Epithelial cell of proximal tubule (primary cell): ENCODE measurements at places on chromosomes 13 and 19.

- no peak for DNase-seq
Observed at GRCh38 chr13:67139551-67139950, 90.6 kb downstream of the PCDH9 start.

DNA sequence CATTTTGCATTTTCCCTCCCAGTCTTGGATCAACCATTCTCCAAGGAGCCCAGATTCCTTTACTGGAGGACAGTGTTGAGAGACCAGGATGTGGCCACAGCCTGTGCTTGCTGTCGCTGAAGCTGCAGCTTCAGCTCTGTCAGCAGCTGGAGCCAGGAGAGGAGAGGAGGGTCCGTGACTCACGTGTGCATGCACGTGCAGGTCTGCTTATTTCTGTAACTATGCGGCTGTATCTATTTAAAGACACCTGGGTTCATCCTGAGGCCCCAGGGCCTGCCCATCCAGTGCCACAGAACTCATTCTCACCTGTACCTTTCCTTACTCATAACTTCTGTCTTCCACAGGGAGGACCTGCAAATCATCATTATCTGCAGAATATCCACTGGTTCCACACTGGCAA is 8.2 kb upstream of the LAMP1 start:
- no peak for DNase-seq

DNA sequence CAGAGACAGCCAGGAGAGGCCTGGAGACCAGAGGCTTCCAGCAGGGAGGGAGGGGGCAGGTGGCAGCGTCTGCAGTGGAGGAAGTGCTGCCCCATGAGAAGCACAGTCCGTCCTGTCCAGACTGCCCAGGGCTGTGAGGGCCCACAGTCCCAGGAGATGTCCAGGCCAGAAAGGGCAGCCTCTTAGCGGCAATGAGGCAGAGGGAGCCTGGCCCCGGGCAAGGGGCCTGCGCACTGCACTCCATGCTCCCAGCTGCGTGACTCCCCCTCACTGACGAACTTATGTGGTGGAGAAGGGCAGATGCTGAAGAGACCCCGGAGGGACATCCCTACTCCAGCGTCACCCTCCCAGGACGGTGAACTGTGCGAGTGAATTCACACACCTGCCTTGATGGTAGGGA is 115.3 kb downstream of the SOX1 start:
- no peak for DNase-seq

DNA sequence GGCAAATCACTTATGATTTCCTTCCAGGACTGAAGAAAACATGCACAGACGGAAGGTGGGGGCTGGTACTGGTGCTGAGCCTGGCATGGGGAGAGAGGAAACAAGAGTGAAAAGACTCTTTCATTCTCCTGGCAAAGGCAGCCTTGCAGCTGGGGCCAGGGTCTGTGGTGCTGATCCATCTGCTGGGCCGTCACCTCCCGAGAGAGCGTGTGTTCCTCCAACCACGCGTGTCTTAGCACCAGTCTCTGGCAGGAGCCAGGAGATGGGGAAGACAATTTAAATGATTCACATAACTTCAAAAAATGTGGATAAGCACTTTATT is 23.9 kb upstream of the SPART start:
- no peak for DNase-seq

DNA sequence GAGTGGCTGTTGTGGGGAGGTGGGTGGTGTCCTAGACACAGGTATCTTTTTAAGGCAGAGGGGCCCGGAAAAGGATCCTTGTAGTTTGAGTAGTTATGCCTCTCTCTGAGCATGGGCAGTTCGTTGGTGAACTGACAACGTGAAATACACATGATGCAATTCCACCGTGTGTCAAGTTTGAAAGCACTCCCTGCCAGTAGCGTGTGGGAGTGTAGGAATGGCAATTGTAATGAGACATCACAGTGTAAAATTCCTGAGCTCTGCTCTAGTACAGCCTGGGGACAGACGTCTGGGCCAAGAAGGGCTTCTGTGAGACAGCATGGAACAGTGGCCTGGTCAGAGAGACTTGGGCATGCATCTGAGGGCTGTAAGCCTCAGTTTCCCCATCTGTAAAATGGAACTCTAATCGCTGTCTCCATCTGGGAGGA is 10.4 kb upstream of the ASF1B start:
- DNase-seq, result no peak

DNA sequence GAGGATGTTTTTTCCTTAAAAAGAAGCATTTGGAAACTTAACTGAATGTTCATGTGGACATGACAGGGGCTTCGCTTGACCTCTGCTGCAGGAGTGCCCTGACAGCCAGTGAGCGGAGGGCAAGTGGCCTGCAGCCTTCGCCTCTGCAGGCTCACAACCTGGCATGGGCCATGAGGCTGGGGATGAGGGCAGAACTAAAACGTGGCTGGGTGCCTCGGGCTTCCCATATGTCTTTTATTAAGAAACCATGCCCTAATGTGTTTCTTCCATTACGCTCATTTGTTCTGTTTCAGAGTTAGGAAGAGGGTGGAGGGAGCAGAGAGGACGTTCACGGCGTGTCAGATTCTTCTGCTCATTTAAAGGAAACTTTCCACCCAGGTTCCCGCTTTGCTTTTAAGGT is 2.9 kb downstream of the ARHGEF7 start:
- no peak for DNase-seq

DNA sequence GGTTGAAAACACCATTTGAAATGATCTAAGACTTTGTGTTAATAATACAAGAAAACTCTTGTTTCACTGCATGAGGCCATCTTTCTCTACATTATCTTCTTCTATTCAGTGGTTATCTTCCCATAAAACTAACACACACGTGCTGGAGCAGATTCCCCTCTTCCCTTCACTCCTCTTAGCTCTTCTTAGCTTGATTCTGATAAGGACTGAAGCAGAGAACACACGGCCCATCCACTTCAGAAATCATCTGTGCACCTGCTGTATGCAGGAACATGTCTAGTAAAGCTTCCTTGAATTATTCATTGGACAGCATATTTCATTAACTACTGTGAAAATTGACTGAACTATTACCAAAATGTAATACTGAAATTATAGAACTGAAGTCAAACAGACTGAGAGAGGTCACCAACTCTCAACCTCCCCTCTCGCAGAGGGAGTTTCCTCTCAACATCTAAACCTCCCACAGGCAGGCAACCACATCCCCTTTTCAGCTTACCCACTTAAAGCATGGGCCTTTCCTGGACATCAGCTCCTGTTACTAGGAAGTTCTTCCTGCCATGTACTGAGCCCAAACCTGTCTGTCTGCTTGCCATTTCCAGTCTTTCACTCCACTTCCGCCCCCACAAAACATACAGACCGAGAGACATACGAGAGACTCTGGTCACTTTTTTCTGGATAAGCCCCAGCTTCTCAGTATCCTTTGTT is 113.9 kb downstream of the CRYL1 start:
- DNase-seq, result no peak

- no peak for DNase-seq
Observed at GRCh38 chr13:112244061-112244460, 132.1 kb upstream of the SPACA7 start.

DNA sequence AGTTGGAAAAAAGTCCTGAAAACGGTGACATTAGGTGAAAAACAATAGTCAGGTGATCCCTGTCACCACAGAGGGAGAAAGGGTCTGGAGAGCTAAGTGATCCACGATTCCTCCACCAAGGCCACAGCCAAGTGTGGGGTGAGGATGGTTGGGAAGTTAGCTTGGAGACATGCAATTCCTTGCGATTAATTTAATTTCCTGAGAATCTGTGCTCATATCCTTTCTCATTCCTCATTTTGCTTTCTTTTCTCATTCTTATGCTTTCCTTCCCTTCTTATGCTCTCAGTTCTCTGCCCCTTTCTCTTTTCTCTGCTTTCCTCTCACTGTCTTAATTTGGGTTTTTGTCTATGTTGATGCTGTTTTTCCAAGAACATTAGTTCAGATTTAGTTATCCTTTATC is 68.8 kb downstream of the GPC5 start:
- no peak for DNase-seq

- no peak for DNase-seq
Observed at GRCh38 chr13:110275931-110276552, 30.9 kb downstream of the COL4A1 start.

DNA sequence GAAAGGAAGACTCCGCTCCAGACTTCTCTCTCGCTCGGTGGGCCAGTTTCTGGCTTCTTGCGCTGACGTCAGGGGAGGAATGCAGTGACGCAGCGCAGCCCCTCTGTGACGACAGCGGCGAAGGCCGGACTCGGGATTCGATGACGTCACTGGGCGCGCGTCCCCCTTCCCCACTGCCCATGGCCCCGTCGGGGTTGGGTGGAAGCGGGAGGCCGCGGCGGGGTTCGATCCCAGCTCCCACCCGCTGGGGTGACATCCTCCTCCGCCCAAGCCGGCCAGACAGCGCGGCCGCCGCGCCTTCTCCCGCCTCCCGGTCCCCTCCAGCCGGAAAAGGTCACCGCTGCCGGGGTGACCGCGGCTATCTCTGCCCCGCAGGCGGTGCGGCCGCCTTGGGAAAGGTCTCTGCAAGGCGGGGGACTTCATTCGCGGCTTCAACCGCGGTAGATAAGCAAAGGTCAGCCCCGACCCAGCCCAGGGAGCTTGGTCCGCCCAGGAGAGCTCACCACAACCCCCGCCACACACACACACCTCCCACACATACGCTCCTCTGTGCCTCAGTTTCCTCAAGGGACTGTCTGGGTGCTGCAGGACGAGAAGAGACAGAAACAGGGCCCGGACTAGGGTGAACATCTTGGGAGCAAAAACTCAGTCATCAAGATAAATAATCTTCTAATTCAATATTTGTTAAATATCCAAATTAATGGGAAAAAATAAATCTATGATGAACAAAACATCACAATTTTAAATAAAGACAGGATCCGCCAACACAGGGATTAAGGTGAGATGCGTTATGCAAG is 844 bp upstream of the RFX1 start:
- no peak for DNase-seq

GRCh38 chr19:53365134-53365898 is at the start of gene ZNF525:
ZNF525 (plus strand) TSS chr19:53365705; CDS start chr19:53372282, 6,577 bp downstream.
- DNase-seq, result no peak

DNA sequence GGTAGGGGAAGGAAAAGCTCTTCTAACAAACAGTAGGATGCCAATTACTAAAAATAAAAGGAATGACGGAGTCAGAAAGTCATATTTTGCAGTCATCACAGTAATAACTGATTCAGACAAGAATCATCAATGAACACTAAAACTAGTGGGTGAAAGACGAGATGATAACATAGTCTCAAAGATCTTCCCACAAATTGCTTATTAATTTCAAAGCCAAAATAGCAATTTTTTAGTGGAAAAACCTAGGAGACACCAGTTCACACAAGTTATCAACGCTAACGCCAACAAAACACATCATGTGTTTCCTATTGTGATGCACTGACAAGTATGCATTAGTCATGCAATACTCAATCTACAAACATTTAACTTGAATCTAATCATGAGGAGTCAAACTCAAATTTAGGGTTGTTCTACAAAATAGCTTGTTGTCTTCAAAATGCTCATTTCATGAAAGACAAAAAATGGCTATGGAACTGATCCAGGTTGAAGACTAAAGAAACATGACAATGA is 18.6 kb downstream of the ZNF233 start:
- no peak for DNase-seq

- DNase-seq, result peak; percentile 12
Observed at GRCh38 chr13:78022164-78022877, 103.7 kb upstream of the EDNRB start.

DNA sequence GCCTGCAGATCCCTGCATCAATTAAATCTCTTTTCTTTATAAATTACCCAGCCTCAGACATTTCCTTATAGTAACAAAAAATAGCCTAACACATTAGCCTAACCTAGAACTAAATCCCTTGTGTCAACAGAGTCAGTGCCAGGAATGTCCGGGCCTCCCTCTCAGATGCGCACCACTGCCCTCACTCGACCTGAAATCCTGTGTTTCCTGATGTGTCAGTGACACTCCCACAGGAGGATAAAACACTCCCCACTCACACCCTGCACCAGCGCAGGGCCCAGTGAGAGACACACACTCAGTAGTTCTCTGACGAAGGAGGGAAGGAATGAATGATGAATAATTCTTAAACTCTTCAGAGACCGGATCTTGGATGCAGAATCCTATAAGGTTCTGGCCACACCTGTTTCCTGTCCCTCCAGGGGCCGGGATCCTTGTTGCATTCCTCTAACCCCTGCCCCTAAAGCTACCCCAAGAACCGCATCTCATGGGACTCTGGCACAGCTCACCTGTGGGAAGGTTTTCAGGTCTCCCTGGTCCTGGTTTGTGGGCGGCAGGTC is 3.1 kb downstream of the CEACAM3 start:
- DNase-seq, result no peak

DNA sequence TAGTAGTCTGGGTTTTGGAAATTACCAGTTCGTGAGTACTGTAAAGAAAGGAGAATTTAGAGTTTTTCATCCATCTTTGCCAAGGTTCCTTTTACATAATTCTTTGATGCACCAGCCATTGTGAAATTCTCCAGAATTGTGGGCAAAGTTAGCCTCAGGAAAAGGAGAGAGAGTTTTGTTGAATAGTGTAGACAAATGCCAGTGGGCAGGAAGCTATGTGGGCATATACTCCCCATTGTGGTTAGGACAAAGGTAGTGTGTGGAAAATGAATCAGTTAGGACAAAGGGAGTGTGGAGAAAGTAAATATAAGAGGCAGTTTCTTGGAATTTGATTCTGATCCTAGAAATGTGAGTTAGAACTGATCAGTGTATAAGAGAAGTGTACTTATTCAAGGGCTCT is 67.9 kb downstream of the PCCA start:
- DNase-seq, result peak; percentile 26

DNA sequence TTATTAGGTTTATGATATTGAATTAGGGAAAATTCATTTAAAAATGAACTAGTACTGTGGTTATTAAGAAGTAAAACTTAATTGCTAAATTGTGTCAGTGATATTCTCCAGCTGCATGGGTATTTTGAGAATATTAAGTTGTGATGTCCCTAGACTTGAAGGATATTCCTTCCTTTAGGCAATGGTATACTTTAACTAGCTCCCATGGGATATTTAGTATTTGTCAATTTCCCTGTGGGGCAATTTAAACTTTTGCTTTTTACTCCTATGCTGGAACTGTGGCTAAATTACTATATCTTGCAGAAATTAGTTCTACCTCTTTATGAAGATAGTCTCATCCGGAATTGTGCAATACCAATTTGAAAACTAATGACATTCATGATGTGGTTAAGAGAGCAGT is 151.6 kb upstream of the CSNK1A1L start:
- no peak for DNase-seq

- DNase-seq, result no peak
Observed at GRCh38 chr19:13881692-13882418, 4.9 kb downstream of the NANOS3 start.

DNA sequence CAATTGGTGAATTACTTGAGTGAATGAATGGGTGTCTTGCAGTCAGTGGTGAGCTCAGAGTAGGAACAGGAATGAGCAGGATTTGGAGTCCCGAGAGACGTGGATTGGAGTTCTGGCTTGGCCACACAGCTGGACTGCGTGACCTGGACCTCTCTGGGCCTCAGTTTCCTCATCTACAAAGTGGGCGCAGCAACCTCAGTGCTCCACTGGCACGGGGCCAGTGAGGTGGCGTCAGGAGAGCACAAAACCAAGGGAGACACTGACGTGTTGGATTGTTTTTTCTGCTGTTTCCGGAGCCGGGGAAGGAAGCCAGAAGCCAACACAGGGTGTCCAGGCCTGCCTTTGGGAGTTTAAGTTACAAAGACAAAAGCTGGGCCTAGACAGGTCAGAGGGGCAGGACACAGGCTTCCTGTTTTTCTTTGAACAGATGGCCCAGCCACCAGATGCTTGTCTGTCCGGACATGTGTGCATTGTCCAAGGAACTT is 6.5 kb upstream of the DOCK6 start:
- no peak for DNase-seq
